Activated CD8-positive, alpha-beta memory T cell treated with anti-CD3 and anti-CD28 coated beads for 1 hour (primary cell): ENCODE measurements at places on chromosomes 3 and 15.

DNA sequence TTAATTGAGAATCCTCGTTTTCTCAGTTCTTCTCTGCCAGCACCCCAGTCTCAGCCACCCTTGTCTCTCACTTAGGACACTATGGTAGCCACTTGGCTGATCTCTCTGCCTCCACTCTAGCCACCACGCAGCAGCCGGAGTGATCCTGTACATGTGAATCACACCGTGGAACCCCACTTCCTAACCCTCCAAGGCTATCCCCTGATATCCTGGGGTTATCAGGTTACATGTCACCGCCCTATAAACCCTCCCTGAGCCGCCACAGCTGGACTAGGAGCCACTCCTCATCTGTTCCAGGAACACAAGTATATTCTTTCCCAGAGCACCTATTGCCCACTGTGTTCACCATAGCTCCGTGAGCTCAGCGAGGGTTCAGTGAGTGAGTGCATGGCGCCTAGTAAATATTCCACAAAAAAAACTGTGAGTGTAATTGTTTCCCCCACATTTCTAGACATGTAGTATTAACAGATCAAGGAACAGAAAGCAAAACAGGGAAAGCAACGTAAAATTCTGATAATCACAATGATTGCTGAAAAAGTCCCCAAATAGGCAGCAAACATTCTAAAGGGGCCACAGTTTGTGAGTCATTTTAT is 661 bp upstream of the PARP14 start:
- DNase-seq, result no peak

DNA sequence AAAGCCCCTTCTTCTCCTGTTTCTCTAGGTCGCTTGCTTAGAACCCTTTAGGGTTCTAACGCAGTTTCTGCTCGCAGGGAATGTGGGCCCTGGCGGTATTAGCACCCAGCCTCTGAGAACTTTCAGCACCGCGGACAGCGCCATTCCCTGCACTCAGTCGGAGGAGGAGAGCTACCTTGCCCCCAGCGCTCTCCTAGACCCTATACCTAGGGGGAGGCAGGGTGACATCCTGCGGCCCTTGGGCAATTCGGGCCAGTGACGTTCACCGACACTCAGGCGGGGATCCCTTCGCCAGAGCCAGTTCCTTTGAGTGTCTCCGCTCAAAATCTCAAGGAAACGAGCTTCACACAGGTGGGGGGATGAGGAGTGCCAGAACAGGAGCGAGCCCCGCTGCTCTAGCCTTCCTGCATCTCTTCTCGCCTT is 1.3 kb downstream of the SLC7A14 start:
- DNase-seq, result no peak

DNA sequence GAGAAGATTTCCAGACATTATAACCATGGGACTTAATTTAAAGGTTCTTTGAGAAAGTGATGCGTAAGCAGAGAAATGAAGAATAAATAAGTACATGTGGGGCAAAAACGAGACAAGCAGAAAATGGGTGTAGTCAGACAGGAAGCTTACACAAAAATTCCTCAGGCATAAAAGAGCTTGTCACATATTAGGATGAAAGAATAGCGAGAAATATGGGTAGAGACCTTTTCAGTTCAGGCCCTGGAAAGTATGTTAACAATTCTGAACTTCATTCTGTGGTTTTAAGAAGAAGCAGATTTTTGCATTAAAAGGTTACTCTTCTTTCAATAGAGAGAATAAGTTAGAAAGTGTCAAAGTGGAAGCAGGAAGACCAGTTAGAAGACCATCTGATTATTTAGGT is 352.4 kb downstream of the ROBO1 start:
- no peak for DNase-seq

GRCh38 chr3:48894516-48894915 is 4.2 kb downstream of the SLC25A20 start:
- no peak for DNase-seq

- no peak for DNase-seq
Observed at GRCh38 chr3:2978977-2979732, 131.0 kb downstream of the IL5RA start.

- no peak for DNase-seq
Observed at GRCh38 chr15:59819092-59819491, 130.0 kb upstream of the BNIP2 start.

DNA sequence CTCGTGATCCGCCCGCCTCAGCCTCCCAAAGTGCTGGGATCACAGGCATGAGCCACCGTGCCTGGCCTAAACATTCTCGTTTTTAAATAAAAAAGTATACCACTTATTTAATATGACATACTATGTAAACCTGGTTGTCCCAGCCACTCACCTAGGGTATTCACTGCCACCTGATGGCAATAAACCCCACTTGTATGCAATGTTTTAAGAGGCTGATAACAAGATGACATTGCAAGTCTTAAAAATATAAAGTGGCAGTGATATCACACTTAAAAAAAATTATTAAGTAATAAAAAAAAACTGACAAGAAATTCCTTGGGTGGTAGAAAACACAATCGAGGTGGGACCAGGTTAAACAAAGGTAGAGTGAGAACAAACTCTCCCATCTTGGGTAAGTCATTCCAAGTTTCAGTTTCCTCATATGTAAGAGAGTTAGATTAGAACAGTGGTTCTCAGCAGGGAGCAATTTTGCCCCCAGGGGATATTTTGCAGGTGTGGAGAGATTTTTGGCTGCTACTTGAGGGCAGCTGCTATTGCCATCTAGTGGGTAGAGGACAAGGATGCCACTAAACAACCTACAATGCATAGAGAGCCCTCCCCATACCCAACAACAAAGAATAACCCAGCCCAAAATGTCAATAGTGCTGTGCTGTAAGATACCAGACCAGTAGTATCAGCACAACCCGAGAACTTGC is 14.5 kb downstream of the ARF4 start:
- no peak for DNase-seq

DNA sequence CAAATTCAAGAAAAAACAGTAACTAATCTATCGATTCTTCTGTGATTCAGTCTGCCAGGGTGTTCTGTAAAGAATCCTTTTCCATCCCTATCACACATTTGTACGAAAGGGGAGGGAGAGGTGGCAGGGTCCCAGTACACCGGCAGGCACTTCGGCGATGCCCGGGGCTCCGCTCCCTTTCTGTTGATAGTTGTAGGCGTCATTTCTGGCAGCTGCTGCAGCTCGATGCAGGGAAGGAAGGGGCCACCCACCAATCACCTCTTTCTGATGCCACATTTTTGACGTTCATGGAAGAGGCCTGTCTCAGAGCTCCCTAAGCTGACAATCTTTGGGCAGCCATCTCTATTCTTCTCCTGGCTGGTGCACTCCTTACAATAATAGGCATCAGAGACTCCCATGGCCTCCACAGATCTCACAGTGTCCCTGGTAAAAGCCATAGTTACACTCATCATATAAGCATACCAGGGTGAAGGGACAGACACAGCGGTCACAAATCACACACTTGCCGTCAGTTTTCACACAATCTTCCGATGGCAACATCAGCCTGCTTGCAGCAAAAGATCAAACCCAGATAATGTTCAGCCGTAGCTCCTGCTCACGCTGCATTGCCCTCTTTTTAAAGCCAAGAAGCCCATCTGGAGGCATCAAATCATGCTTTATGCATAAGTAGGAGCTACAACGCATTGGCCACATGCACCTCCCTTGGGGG is 60.8 kb upstream of the ZBTB38 start:
- DNase-seq, result no peak

GRCh38 chr3:159356606-159357005 is 554.8 kb downstream of the MFSD1 start:
- no peak for DNase-seq

DNA sequence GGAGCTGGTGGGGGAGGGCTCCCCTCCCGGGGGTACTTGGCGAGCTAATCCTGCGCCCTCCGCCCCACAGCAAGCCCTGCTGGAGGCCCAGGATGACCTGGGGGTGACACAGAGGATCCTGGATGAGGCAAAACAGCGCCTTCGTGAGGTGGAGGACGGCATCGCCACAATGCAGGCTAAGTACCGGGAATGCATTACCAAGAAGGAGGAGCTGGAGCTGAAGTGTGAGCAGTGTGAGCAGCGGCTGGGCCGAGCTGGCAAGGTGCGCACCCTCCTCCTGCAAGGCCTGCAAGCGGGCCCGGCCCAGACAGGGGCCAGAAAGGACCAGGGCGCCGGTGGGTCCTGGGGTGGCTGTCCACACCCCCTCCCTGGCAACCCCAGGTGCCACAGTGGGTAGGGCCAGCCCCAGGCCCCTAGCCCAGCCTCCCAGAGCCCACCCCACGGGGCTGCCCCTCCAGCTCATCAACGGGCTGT is 56.5 kb downstream of the SEMA3G start:
- no peak for DNase-seq

DNA sequence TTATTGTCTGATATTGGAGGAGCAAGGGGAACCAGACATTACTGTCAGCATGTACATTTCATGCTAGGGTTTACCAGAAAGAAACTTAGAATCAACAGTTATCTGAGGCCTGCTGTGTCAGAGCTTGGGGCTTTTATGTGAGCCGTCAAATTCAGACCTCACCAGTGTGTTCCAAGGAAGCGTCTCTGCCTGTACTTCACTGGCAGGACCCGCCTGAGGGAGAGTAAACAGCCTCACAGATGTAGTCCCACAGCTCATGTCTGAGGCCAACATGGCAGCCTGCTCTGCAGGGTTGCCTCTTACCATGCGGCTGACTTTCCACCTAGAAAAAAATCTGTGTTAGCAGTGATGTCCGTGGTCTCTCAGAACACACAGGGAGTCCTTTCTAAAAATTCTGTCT is 74.3 kb downstream of the GHSR start:
- DNase-seq, result no peak

- no peak for DNase-seq
Observed at GRCh38 chr3:60304112-60304511, 947.1 kb downstream of the FHIT start.

DNA sequence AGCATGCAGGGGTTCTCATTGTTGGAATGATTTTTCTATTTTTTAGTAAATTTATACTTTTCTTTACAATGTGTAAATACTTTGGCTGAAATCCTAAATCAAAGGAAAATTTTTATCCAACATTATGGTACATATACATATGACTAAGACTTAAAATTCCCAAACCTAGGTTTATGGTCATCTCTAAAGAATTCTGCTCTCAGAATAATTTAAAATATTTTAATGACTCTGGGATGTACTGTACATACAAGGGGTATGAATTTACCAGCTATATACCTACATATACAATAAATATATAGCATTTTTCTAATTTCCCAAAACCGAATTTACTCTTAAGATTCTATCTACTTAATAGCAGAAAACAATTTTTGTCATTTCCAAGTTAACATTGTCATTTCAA is 137.9 kb upstream of the POU1F1 start:
- no peak for DNase-seq

- DNase-seq, result no peak
Observed at GRCh38 chr3:120370463-120370862, 21.3 kb upstream of the LRRC58 start.

DNA sequence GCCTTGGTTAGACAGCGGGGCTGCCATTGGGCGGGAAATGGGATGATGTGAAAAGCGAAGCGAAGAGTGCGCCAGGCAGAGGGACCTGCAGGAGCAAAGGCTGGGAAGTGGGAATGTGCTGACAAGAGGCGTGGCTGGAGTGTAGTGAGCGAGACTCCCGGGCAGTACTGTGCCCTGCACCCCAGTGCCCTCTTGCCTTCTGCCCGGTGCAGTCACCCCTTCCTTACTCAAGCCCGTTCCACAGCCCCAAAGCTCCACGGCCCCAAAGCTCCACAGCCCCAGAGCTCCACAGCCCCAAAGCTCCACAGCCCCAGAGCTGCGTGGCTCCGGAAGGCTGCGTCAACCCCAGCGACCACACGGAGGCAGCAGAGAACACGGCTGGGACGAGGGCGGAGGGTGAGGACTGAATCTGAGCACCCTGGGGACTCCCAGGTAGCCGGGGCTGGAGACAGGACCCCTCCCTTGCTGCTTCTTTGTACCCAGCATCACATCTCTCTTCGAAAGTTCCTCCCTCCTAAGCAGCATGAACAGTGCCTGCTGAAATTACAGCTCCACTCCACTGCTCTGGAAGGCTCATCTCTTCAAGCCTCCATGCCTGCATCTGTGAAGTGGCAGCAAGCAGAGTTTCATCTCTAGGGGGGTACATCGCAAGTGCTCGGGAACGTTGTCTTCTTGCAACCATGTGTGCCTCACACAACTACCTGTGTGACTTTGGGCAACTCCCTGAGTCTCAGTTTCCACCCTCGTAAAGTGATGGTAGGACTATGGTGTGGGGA is 108.9 kb downstream of the FBLN2 start:
- peak; percentile 46 for DNase-seq

DNA sequence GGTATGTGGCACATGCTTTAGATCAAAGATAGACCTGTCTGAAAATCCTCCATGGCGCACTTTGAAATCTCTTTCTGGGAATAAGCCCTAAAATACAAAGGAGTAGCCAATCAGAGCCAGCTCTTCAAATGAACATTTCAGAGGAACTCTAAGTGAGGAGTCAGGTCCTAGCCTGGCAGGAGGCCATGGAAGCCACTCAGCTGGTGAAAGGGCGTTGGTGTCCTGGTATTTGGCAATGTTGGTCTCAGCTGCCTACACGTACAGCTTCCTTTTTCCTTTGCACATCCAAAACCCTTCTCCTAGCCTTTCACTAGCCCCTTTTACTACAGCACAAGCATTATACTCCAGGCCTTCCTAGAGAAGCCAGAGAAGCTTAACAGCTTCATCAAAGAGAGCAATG is 5.5 kb downstream of the WDR73 start:
- DNase-seq, result no peak

DNA sequence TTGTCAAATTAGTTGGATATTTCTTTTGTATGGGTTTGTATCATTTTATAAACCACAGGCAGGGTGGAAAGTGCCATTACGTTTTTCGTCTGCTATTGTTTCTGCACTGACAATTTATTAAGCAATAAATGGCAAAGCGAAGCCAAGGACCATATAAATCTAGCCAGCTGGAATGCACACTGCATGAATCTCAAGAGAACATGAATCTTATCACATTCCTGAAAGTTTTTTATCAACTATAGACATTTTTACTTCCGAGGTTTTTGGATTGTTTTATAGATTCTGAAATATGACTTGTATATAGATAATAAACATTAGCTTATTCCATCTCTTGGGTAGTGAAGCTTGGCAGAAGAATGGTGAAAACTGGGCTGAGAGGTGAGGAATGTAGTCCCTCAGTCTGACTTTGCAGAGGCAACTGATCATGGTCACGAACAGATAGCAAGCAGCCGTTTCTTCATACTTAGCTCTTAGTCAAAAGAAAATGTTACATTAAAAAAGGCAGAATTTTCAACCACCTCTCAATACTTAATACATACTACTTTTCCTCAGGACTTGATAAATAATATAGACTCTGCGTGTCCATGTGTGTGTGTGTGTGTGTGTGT is 102.7 kb downstream of the OSBPL10 start:
- DNase-seq, result no peak
